ENCODE measurements at places on chromosomes 2 and 18.

DNA sequence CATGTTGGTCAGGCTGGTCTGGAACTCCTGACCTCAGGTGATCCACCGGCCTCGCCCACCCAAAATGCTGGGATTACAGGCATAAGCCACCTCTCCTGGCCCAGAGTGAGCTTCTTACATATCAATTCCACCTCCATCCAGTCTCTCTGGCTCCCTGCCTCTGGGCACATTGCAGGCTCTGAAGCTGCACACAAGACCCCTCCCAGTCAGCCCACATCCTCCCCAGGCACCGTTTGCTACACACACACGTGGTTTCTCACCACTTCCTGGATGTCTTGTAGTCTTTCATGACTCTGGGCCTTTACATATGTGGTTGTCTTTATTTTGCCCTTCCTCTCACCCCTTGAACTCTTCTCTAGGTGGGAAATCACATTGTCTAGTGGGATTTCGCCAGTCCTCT lies 64.0 kb upstream of the CABLES1 start:
- DNase-seq = peak; percentile 73

DNA sequence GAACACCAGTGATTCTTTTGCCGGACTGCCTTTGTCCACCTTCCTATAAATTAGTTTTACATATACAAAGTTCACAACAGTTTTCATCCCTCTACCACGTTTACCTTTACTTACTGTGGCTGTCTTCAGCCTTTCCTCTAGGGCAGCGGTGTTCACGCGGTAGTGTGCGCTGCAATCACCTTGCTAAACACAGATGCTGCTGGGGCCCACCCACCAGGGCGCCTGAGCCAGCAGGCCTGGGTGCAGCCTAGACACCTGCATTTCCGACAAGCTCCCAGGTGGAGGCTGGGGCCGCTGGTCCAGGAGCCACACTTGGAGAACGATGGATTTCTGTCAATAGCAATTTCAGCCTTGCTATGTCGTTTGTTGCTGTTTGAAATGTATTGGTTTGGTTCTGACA lies 83.1 kb downstream of the NDUFA10 start:
- DNase-seq = no peak

- DNase-seq = no peak
Measured at GRCh38 chr2:237012577-237013267, 73.0 kb upstream of the COPS8 start.

DNA sequence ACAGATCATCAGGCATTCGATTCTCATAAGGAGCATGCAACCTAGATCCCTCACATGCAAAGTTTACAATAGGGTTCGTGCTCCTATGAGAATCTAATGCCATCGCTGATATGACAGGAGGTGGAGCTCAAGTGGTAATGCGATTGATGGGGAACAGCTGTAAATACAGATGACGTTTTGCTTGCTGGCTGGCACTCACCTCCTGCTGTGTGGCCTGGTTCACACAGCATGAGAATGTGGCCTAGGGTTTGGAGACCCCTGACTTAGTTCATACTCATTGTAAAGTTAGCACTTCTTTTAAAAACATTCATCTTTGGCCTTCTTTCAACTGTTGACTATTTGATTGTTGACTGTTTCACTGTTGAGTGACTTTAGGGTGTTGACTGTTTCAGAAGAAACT lies 8.7 kb upstream of the CHMP1B start:
- DNase-seq = no peak

DNA sequence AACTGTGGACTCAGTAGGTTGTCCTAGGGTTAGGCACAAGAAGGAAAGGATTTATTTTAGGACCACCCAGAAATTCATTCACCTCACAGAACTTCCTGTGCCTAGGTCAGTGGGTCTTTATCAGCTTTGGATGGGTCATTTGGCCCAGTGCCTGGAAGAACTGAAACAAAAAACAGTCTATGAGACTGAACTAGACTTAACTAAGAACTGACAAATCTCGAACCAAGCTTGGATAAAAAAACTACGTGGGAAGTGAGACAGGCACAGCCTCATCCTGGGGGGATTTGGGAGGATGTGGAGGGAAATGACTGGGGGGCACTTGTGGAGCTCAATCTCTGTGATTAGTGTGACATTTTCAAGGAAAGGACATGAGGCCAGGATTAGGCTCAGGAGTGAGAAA lies 2.3 kb upstream of the OST4 start:
- DNase-seq = no peak

DNA sequence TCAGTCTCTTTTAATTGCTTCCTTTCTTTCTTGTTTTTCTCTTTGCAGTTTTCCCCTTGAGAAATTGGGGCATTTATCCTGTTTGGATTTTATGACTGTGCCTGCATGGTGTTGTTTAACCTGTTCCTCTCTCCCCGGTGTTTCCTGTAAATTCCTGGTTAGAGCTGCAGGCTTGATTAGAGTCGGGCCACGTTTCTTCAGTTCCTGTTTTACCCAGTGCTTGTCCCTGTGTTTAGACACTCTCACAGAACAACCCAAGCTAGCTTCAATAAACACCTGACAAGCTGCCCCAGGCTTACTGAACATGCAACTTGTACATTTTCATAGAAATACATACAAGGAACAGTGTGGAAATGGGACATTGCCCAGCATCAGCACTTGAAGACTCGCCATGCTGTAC lies 53.9 kb downstream of the NGEF start:
- no peak for DNase-seq

DNA sequence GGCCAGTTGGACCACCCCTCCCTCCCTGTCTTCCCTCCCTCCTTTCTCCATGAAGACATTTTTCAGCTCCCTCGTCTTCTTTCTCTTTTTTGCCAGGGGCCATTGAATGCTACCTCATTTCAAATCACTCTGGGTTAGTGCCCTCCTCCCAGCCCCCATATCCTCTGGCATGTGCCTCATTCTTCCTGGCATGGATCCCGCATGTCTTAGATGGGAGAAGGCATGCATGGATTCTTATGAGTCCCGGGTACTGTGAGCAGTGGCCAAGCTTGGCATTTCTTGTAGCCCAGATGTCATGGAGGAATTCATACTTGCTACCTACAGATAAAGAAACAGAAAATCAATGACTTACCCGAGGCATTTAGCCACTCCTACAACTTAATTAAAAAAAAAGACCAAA lies 9.0 kb upstream of the HAAO start:
- no peak for DNase-seq

GRCh38 chr2:36507408-36507812 lies 90.6 kb downstream of the FEZ2 start:
- DNase-seq = no peak

- DNase-seq = no peak
Measured at GRCh38 chr2:197089655-197090054, 163.1 kb upstream of the PGAP1 start.

DNA sequence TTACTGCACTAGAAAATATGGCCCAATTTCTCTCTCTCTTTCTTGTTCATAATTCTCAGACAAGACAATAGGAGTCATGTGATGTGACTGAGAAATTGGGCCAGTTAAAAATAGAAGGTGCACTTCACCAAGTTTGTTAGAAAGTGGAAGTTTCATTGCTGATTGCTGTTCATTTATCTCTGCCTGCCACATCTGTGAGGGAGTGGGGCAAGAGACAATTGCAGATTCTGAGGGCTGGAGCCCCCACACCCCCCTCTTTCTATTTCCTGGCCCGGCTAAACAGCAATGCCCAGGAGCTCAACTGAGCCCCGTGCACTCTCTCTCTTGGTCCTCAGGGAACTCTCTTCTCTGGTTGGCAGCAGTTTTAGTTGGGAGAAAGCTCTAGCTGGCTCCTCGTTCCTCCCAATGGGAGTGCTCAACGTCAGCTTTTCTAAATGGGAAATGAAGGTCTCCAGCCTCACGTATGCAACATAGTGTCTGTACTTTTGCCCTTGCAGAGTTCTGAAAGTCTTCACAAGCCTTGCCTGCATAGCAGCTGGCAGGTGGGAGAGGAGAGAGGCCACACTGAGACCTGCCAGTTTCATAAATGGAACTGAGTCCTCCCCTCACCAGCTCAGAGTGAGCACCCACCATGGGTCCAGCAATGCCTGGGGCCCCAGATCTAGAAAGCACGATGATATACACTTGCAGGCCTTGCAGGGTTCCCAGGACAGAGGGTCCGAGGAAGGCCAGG lies 115.7 kb downstream of the MYCN start:
- no peak for DNase-seq

DNA sequence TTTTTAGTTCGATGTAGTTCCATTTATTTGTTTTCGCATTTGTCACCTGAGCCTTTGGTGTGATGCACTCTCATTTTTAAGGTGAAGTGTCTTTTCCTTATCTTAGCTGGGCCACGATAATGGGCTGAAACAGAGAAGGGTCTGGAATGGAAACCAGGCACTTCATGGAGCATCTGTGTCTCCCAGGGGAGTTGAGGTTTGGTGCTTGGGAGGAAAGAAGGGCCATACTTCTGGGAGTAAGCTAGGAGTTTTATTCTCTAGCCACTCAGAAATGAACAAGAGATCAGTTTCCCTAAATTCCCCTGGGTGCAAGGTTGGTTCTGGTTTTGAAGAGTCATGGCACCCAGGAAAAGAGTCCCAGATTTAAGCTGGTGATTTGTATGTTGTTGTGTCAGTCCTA lies 179.4 kb upstream of the CXCR4 start:
- no peak for DNase-seq

- DNase-seq = peak; percentile 8
Measured at GRCh38 chr18:70195852-70196434, 9.5 kb downstream of the RTTN start.

GRCh38 chr2:121527009-121527682 lies 3.5 kb upstream of the RNU4ATAC start:
- DNase-seq = no peak

GRCh38 chr2:216674376-216674775 lies 21.0 kb downstream of the IGFBP5 start:
- no peak for DNase-seq

DNA sequence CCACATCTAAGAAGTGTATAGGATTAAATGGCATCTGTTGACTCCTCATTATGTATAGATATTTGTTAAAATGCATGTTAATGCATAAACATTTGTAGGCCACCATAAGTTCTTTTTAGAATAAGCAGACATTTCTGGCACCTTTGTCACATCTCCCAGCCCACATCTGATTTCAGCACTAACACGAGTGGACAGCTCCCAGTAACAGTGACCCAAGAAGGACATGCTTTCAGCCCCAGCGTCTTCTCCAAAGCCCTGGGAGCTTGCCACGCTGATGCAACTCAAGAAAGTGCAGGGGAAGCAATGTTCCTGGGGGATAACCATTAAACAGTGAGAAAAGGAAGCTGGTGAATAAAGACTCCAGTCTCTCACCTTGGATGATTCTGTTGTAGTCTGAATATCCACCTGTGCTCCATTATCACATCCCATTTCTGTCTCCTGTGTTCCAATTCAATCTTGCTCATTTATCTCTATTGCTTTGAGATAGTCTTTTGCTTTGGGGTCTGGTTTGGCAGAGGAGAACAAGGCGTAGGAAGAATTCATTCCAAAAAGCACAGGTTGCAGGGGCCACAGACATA lies 182.6 kb upstream of the THSD7B start:
- DNase-seq = no peak

- no peak for DNase-seq
Measured at GRCh38 chr18:55106906-55107305, 147.6 kb upstream of the CCDC68 start.

DNA sequence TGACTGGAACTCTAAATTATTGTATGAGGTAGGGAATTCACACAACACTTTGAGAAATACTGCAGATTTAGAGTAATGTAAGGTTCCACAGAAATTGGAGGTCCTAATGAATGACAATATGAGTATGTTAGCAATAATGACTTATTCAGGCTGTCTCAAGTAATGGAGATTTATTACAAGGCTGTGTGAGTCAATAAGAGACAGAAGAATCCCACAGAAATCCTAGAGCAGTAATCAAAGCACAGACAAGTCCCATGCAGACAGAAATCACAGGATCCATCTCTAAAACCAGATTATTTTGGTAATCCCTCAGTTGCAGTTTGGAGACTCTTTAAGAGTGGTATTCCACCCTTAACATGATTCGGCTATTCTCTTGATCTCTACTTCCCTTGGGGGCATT lies 83.6 kb downstream of the FAM161A start:
- no peak for DNase-seq

DNA sequence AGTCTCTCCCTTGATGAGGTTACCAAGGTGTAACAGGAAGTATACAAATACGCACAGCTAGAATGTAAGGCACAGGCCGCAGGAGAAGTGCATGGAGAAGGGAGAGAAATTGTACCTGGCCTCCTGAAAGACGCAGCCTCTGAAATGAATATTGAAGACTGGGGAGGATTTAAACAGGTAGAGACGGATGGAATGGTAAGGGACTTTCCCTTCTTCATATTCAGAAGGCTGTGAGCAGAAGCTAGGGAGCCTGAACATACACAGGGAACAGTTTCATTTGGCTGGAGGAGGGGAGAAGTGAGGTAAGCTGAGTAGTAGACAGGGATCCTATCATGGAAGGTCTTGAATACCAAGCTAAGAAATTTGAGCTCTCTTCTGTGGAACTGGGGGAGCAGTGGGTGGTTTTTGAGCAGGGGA lies 112.7 kb downstream of the ANKRD44 start:
- no peak for DNase-seq

DNA sequence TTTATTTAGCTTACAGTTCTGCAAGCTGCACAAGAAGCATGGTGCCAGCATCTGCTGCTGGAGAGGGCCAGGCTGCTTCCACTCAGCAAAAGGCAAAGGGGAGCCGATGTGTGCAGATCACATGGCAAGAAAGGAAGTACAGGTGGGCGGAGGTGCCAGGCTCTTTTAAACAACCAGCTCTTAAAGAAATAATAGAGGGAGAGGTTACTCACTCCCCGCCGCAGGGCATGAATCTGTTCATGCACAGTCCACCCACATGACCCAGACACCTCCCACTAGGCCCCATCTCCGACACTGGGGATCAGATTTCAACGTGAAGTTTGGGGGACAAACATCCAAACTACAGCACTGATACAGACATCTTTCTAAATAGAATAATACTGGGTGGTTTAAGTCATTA lies 105.8 kb downstream of the MTCL1 start:
- no peak for DNase-seq

DNA sequence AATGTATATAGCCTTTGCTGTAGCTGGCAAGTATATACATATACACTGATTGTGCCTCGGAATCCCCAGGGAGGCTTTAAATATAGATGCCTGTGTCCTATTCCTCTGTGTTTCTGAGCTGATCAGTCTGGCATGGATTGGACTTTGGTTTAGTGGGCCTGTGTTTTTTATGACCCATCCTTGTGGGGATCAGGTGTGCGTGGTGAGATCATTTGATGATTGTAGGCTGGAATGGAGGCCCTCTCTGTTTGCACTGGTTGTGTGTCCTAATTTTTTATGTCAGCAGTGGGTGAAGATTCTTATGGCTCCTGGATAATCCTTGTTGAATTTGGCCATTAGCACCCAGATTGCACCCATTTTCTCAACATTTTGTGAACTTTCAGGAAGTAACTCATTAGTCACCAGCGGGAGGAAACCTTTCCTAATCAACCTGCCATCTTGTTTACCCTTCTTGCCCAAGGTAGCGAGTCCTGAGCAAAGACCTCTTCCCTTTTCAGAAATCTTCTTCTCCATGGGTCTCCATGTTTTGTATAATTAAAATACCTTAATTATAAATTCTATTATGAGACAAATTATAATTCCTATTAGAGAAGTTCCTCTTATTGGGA lies 75.8 kb downstream of the UGGT1 start:
- no peak for DNase-seq

- no peak for DNase-seq
Measured at GRCh38 chr2:207183506-207183905, 17.8 kb upstream of the KLF7 start.

GRCh38 chr2:160583146-160583535 lies 89.5 kb upstream of the RBMS1 start:
- no peak for DNase-seq

- no peak for DNase-seq
Measured at GRCh38 chr18:74081966-74082741, 65.5 kb downstream of the FBXO15 start.

GRCh38 chr2:228768818-228769217 lies 502.3 kb downstream of the PID1 start:
- no peak for DNase-seq

GRCh38 chr2:66789741-66790140 lies 354.8 kb downstream of the MEIS1 start:
- DNase-seq = no peak

Data from activated CD4-positive, CD25-positive, alpha-beta regulatory T cell treated with anti-CD3 and anti-CD28 coated beads, Interleukin-2, amount 50 U/mL, for 16 hours (primary cell).